ENCODE measurements at places on chromosomes 13 and 19.

GRCh38 chr19:4337906-4338440, 654 bp downstream of the STAP2 start:
- no peak for DNase-seq

GRCh38 chr13:44895953-44896335, 93.3 kb downstream of the NUFIP1 start:
- no peak for DNase-seq

DNA sequence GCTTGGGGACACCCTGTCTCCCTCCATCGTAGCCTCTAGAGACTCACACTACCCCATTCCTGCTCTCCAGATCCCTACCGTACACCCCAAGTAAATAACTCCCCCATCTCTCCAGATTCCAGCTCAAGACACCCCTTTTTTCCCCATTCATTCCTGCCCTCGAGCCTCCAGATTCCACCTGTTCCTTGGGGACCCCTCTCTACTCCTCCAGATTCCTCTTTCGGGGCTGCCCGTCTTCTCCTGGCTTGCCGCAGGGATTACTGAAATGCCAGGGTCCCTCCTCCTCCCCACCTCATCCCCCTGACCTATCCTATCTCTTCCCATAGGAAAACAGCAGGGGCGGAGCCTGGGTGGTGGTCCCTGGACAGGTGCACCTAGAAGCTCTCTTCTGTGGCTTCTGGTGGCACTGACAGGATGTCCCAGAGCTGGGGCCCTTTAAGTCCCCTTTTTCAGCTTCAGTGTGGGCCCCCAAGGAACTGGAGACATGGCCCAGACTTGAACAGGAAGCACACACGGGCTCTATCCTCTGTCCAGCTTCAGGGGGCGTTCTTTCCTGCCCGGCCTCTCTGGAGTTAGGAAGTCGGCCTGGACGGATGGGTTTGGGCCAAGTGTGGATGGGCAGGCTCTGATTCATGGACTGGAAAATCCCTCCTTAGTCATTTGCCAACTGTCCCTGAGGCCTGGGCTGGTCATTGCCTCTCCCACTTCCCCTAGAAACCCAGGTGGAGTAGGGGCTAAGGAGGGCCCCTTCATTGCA, 1.2 kb downstream of the ZSWIM4 start:
- DNase-seq, result peak; percentile 96

DNA sequence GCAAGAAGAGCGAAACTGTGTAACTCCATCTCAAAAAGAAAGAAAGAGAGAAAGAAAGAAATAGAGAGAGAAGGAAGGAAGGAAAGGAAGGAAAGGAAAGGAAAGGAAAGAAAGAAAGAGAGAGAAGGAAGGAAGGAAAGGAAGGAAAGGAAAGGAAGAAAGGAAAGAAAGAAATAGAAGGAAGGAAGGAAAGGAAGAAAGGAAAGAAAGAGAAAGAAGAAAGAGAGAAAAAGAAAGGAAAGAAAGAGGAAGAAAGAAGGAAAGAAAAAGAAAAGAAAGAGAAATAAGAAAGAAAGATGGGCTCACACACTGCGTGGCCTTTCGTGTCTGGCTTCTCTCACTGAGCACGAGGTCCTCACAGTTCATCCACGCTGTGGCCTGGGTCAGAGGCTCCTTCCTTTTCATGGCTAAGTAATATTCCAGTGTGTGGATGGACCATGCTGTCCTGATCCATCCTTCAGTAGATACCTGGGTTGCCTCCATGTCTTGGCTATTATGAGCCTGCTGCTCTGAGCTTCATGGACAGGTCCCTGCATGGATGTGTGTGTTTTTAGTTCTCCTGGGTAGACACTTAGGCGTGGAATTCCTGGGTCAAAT, 67.4 kb upstream of the NFIC start:
- no peak for DNase-seq

DNA sequence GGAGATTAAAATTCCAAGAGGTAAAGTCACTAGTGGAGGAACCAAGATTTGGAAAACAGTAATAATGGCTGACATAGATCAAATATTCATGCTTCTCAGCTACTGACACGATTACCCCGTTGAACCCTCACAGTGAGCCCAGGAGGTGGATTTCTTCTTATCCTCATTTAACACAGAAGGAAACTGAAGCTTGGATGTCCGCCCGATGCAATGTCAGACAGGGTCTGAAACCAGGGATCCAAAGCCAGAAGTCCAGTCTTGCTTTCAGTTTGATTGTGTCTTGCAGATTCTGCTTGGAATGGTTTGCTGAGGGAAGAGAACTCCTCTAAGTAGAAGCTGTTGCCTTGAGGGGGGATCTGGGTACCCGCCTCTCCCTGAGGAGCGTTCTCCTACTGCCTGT, 404.7 kb downstream of the KCNRG start:
- no peak for DNase-seq

DNA sequence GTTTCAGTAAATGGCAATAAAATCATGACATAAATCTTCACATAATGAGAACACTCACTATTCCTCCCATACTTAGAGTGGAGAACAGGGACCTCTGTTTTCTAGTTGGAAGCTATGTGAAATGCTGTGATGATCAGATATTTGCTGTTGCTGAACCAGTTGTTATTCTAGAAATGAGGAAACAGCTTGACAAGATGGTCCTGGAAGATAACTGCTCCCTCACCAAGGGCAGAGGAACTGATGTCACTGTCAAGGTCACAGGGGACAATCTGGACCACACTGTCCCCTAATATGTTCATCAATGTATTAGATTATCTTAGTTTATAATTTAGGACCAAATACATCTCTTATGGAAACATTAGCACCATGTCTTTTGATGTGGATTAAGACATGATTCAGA, 1173.3 kb downstream of the PCDH17 start:
- DNase-seq, result no peak

DNA sequence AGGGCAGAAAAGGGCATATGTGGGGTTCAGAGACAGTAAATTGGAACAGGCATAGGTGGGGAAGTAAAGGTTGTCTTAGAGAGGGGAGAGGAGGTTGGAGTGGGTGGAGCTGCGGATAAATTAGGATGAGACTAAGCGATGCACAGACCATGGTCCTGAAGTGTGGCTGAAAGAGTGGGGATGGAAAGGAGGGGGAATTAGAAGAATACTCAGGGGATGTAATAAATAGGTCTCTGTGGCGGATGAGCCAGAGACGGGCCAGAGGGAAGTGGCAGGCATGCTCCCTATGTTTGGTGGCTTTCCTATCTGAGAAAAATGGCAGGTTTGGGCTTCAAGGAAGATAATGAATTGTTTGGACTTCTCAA, 123.4 kb downstream of the OLFM4 start:
- no peak for DNase-seq

GRCh38 chr19:40232949-40233810, 6.7 kb upstream of the CCNP start:
- no peak for DNase-seq

DNA sequence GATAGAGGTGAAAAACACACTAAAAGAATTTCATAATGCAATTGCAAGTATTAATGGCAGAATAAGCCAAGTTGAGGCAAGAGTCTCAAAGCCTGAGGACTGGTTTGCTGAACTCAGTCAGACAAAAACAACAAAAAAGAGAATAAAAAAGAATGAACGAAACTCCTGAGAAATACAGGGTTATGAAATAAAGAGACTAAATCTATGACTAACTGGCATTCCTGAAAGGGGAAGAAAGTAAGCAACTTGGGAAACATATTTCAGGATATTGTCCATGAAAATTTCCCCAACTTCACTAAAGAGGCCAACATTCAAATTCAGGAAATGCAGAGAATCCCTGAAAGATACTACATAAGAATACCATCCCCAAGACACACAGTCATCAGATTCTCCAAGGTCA, 47.8 kb downstream of the UBL3 start:
- peak; percentile 22 for DNase-seq

DNA sequence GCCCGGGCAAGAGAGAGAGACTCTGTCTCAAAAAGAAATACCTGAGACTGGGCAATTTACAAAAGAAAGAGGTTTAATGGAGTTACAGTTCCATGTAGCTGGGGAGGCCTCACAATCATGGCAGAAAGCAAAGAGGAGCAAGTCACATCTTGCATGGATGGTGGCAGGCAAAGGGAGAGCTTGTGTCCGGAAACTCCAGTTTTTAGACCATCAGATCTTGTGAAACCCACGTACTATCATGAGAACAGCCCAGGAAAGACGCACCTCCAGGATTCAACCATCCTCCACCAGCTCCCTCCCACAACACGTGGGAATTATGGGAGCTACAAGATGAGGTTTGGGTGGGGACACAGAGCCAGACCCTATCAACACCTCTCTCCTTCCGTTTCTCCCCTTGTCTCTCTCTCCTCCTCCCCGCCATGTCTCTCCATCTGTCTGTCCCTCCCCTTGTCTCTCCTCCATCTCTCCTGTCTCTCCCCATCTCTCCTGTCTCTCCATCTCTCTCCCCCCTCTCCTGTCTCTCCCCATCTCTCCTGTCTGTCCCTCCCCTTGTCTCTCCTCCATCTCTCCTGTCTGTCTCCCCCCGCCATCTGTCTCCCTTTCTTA, 10.0 kb downstream of the POLR2E start:
- no peak for DNase-seq

GRCh38 chr13:22064854-22065620, 394.2 kb downstream of the FGF9 start:
- DNase-seq, result no peak

DNA sequence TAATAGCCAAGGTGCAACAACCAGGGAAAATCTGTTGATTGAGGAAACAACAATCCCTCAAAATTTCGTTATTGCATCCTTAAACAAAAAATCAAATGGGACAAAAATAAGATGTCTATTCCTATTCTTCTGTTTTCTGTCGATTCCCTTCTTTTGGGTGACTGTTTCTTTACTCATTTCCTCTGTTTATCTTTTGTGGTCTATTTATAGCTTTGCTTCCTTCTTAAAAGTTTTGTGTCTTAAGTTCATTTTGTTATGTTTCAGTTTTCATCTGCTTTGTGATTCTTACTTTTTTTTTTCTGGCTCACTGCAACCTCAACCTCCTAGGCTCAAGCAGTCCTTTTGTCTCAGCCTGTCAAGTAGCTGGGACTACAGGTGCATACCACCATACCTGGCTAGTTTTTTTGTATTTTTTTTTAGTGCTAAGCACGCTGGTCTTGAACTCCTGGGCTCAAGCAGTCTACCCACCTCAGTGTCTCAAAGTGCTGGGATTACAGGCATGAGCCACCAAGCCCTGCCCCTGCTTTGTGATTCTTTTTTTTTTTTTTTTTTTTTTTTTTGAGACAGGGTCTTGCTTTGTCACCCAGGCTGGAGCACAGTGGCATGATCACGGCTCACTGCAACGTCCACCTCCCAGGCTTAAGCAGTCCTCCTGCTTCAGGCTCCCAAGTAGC, 10.4 kb downstream of the ZNF146 start:
- DNase-seq, result peak; percentile 88

- peak; percentile 91 for DNase-seq
Observed at GRCh38 chr19:34475026-34475974, 6.3 kb upstream of the WTIP start.

DNA sequence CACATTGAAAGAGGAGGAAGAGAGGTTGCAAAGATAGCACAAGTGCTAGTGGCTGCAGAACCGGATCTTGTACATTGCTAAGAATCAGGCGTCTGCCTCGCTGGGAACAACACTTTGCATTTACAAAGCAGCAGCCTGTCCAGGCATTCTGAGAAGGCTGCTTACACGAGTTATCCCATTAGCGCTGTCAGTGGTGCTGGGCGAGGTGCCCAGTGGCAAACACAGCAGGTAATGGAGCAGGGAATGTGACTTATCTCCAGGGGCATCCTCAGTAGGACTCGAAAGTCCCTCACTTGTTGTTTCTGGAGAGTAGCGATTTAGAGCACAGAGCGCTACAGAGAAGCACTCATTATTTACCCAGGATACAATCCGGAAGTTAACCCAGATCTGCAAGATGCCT, 209.6 kb downstream of the OLFM4 start:
- no peak for DNase-seq

Data from HCEC 1CT (cell line).